ENCODE measurements at places on chromosomes 1 and 21. TPM values are rescaled to one million over a fixed set of nuclear protein-coding genes. Genes with fewer than 3 reads are reported as not detected.

The TBX15 gene
- not detected for total RNA-seq

The FGR gene
- total RNA-seq, result 3.0 TPM

- no peak for DNase-seq
These were observed 9.1 kb upstream of the MACF1 start for GRCh38 chr1:39195166-39196111.

The S100A7 gene
- total RNA-seq, result not detected

GRCh38 chr1:44660176-44660575, 14.1 kb downstream of the TMEM53 start:
- no peak for DNase-seq

DNA sequence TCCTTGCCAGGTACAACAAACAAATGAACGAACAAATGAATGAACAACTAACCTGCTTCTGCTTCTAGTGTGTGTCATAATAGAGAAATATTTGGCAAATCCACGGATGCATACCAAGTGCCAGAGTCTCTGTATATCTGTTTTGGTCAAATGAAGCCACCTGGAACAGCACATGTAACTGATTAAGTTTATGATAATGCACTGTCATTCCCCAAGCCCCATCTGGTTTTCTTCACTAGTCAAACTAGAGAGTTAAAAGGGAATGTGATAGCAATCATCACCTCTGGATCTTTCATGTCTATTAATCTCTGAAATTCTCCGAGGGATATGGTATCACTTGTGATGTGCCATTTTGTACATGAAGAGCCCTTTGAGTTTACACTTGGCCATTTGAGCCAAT, 21.0 kb upstream of the SCAF4 start:
- no peak for DNase-seq

The SPATA6 gene
- 0.30 TPM for total RNA-seq

GRCh38 chr1:35371506-35371905, 103.0 kb downstream of the ZMYM4 start:
- DNase-seq, result no peak

GRCh38 chr1:152735648-152736047, 22.2 kb upstream of the KPRP start:
- peak; percentile 55 for DNase-seq

DNA sequence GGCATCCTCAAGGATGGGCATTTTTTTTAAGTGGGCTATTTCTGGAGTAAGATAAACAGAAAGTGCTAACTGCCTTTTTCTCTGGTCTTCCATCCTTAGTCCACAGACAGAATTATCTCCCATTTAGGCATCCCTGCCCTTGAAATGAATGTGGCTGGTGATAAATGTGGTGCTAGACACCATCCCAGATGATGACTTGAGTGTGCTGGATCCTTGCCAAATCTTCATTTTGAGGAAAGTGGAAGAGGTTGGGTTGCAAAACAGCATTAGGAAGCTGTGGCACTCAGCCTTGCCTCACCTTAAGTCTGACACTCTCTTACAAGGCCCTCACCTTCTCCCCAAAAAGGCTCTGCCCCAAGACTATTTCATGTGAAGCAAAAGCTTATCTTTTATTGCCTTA, 19.2 kb downstream of the MAB21L3 start:
- no peak for DNase-seq

The OPRD1 gene
- total RNA-seq, result not detected

- no peak for DNase-seq
These were observed 84.9 kb downstream of the PIGK start for GRCh38 chr1:77134359-77134758.

DNA sequence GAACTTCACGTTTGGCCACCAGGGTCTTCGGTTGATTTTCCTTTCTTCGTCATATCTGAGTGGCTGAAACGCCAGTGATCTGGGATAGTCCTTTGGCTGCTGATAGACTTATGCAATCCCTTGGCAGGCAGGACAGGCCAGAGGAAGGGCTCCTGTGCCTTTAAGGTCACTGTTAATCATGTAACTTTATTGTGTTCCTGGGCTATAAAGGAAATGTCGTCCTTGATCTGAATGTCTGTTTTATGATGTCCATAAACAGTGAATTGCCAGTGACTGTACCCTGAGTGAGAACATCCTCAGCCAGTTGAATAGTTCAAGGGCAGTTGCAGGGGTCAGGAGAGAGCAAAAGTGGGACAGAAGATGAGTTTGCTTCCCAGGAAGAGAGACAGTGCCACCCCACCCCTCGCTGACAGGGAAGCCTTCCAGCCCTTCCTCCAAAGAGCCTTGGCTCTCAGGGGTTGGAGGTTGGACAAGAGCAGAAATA, 68.0 kb downstream of the PDE9A start:
- DNase-seq, result no peak

The TEX38 gene
- not detected for total RNA-seq

DNA sequence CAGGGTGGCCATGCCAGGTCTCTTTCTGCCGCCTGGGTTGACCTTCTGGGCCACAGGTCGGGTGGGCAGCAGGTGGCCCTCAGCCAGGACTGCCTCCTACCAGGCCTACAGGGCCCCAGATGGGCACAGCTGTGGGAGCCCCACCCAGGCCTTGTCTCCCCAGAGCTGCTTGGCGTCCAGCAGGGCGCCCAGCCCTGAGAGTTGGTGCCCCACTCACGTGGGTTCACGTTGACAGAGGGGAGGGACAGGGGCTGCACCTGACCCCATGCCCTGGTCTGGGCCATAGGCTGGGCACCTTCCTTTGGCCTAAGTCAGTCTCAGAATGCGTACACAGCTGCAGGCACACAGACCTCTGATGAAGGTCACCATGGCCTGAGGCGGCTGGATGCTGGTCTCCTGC, 16.7 kb downstream of the PRDM16 start:
- DNase-seq, result no peak

- DNase-seq, result no peak
These were observed 3.5 kb downstream of the TRIM33 start for GRCh38 chr1:114507513-114507912.

DNA sequence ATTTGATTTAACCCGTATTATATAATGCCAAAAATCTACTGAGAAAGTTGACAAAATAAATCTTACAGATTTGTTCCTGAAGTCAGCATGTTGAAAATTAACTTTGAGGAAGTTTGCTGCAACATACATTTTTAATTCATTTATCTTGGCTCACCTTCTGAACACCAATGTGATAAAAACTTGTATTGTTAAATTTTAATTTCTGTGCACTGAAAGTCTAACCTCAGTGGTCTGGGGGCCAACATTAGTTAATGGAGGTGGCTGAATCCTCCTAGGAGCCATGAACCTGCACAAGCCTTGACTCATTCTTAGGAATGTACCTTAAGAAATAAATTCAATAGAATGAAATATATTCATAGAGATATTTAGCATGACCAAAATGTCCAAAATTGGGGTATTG, 95.3 kb downstream of the ADSS2 start:
- DNase-seq, result no peak

DNA sequence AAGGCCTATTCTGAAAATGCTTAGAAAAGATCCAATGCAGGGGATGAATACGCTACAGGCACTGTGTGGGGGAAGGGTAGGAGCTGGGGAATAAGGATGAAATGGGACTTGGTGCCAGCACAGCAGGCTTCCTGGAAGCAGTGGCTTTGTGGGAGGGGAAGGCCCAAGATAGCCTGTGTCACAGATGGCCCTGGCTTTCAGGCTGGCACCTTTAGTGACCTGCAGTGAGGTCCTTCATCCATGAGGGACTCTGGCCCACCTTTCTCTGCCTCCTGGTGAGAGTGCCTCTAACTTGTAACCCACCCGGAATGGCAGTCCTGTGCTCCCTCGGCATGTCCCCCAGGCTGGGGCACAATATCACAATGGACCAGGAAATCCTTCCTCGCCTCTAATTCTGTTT, 919 bp downstream of the CHI3L1 start:
- peak; percentile 39 for DNase-seq

DNA sequence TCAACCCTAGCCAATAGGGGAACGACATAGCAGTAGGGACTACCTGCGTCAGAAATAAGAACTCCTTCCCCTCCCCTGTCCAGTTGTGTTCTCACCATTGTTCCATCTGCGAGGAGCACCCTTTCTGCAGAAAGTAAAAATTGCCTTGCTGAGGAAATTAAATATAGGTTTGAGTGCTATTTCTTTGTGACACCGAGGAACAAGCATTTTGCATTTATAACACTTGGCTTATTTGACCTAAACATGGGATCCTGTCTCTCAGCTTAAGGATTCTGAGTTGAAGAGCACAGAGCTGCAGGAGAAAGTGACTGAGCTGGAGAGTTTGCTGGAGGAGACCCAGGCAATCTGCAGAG, 10.7 kb upstream of the SH3BGRL3 start:
- DNase-seq, result peak; percentile 38

DNA sequence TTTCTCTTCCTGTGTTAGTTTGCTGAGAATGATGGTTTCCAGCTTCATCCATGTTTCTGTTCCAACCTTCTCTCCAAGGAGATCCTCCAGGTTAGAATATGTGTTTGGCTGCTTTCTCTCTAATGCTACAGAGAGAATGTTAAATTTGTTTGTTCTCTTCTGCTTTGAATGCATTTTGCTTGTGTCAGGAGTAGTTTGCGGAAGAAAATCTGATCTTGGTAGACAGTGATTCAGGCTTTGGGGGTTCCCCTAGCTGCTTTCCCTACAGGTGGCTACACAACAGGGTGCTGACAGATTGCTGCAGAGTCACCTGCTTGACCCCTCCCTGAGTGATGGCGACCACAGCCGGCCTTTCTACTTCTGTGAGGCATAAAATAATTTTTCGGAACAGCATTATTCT, 41.8 kb downstream of the MACO1 start:
- DNase-seq, result peak; percentile 67

The ELAVL4 gene
- total RNA-seq, result not detected

The CATSPERE gene
- 0.26 TPM for total RNA-seq

GRCh38 chr1:74508449-74508848, 4.0 kb downstream of the LRRC53 start:
- DNase-seq, result peak; percentile 69

The FBLIM1 gene
- not detected for total RNA-seq

DNA sequence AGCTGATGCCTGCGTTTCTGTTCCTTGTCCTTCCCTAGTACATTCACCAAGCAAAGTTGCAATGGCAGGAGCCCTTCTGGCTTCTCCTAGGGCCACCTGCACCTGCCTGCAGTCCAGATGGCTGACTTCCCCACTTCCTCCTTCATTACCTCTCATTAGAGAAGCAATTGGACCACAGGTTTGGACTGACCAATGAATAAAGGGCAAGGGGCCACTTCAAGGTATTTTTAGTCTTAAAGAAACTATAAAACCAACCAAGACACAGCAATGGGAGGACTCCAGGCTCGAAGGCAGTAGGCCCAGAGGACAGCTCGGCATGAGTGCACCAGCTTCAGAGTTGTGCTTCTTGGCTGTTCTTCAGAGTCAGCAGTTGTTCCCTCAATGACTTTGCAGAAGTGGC, 60.8 kb upstream of the ROR1 start:
- no peak for DNase-seq

- no peak for DNase-seq
These were observed 151.0 kb downstream of the GRIK1 start for GRCh38 chr21:29788752-29789151.

- DNase-seq, result peak; percentile 80
These were observed 1.2 kb downstream of the ITPKB start for GRCh38 chr1:226737819-226738420.

The SLAMF8 gene
- total RNA-seq, result not detected

- no peak for DNase-seq
These were observed 10.9 kb downstream of the LRP8 start for GRCh38 chr1:53316766-53317581.

GRCh38 chr1:117094841-117095604, 26.5 kb downstream of the TRIM45 start:
- DNase-seq, result no peak

The C1QTNF12 gene
- 2.5 TPM for total RNA-seq

The OSCP1 gene
- total RNA-seq, result 11.8 TPM

GRCh38 chr1:8941906-8942305, 3.8 kb upstream of the CA6 start:
- DNase-seq, result no peak

The TACSTD2 gene
- not detected for total RNA-seq

The RHBG gene
- not detected for total RNA-seq

GRCh38 chr1:12296623-12297022, 66.8 kb downstream of the VPS13D start:
- DNase-seq, result no peak

- DNase-seq, result no peak
These were observed 452.9 kb upstream of the BEND5 start for GRCh38 chr1:49229555-49229954.

The CD101 gene
- not detected for total RNA-seq

The CELF3 gene
- not detected for total RNA-seq

DNA sequence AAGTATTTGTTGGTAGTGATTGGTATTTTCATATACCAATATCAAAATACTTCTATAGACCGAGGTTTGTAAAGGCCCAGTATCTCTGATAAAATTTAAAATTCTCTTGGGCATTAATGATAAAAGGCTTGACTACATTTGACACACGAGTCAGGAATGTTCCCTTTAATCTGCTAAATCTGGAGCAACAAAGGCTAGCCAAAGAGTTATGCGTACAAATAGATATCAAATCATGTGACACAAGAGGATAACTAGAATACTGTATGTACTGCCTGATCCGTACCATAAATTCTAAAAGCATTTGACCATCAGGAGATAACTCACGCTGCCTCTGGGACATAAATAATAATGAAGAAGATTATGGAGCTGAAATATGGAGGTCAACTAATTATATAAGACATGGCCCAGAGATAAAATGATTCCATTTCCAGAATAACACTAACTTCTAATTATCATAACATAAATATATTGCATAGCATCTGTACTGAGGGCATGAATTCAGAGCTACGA, 64.2 kb upstream of the SH3GLB1 start:
- no peak for DNase-seq

DNA sequence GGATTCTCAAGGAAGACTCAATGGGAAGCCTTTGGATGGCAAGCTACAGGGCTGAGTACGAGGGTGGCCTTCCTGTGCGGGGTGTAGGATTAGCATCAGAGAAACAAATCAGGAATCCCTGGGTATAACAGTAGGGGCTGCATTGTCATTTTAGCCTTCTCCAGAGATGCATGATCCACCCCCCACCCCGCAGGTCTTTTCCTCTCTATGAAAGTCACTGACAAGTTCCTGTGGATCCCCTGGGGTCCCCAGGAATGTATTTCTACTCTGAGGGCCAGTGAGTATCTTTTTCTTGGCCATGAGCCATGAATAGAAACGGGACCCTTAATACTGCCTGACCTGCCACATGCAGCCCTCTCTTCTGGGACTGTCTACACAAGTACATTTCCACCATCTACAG, 473.0 kb upstream of the VAMP3 start:
- no peak for DNase-seq

Data from Karpas-422 (cell line).